NB4 (cell line): ENCODE measurements at places on chromosomes 4 and X.

- no peak for DNase-seq
Measured at GRCh38 chrX:150935467-150935866, 37.0 kb upstream of the CD99L2 start.

GRCh38 chr4:38279077-38279476 lies 318.9 kb downstream of the PTTG2 start:
- DNase-seq, result no peak

- DNase-seq, result no peak
Measured at GRCh38 chr4:83591056-83591455, 55.1 kb downstream of the GPAT3 start.

- peak; percentile 75 for DNase-seq
Measured at GRCh38 chrX:109739625-109740432, 6.8 kb upstream of the ACSL4 start.
